ENCODE measurements at places on chromosomes 11 and 22.

- peak; percentile 24 for DNase-seq
Measured at GRCh38 chr22:45101515-45102227, 62.1 kb upstream of the NUP50 start.

- DNase-seq, result no peak
Measured at GRCh38 chr11:113377681-113378412, 9.7 kb upstream of the ANKK1 start.

DNA sequence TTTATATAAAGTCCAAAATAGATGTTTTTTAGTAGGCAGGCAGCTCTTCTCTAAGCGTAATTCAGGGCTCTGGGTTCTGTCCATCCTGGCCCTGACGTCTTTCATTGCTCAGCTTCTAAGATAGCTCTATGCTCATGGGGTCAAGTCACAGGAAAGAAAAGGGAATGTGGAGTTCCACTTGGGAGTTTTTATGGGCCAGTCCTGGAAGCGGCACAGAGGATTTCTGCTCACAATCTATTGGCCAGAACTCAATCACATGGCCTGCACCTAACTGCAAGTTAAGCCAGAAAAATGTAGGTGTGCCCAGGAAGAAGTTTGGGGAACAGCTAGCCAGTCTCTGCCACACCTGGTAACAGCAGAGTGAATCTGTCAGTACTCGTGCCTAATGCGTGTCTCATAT, 7.4 kb upstream of the ZBTB16 start:
- no peak for DNase-seq

- no peak for DNase-seq
Measured at GRCh38 chr11:12949453-12949852, 59.7 kb upstream of the RASSF10 start.

DNA sequence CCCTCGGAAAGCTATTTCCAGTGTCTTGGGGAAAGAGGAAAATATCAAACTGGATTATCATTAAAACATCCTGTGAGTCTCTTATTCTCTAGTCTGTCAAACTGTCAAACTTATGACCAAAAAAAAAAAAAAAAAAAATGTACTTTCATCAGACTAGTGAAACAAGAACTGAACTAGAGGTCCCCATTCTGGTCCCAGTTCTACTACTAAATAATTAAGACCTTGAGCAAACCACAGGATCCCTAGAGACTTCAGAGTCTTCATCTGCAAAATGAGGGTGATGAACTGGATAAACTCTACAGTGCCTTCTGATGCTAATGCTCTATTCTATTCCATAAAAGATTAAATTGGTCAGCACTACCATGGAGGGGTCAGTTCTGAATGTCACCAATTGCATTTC, 105.8 kb downstream of the SERGEF start:
- DNase-seq, result peak; percentile 30

DNA sequence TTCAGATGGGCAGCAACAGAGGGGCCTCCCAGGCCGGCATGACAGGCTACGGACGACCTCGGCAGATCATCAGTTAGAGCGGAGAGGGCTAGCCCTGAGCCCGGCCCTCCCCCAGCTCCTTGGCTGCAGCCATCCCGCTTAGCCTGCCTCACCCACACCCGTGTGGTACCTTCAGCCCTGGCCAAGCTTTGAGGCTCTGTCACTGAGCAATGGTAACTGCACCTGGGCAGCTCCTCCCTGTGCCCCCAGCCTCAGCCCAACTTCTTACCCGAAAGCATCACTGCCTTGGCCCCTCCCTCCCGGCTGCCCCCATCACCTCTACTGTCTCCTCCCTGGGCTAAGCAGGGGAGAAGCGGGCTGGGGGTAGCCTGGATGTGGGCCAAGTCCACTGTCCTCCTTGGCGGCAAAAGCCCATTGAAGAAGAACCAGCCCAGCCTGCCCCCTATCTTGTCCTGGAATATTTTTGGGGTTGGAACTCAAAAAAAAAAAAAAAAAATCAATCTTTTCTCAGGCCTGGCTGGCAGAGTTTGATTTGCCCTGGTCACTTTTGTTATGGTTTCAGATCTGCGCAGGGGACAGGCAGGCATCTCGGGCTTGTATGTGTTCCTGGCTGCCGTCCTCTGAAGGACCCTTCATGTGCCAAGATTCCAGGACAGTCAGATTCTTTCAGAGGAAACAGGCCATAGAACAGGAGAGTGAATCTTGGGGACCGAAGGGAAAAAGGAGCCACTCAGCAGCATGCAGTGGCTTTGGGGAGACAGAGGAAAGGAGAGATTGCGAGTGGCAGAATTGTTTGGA, 5.3 kb downstream of the TAGLN start:
- no peak for DNase-seq

DNA sequence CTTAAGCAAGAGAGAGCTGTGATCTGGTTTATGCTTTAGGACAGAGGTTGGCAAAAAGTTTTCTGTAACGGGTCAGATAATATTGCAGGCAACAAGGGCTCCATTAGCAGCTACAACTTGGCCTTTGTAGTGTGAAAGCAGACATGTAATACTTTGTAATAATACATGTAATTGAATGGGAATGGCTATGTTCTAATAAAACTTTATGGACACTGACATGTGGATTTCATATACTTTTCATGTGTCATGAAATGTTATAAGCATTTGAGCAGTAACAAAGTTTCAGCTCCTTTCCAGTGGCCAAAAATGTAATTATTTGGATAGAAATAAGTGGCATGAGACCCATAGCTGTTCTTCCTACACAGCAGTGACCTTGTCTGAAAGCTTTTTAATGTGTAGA, 3.1 kb downstream of the DYNC2H1 start:
- no peak for DNase-seq

DNA sequence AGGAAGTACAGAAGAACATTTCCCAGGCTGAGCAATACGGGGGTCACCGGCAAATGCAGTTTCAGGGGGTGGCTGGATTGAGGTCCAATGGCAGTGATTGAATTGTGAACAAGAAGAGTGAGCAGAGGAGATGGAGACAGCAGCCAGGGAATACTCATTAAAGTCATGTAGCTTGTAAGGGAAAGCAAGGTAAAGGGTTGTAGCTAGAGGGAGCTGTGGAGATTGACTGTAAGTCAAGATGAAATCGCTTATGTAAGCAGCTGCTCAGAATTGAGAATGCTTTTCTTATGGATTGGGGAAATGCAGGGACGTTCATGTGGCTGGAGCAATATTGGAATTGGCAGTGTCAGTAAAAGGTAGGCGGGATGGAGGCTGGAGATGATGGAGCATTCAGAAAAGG, 111.4 kb upstream of the TBCEL start:
- no peak for DNase-seq

GRCh38 chr22:37972527-37972926, 11.8 kb downstream of the SOX10 start:
- no peak for DNase-seq

GRCh38 chr11:65625628-65626342, 10.2 kb downstream of the PCNX3 start:
- DNase-seq, result peak; percentile 62

- DNase-seq, result no peak
Measured at GRCh38 chr11:120147950-120148270, 10.0 kb upstream of the TRIM29 start.

DNA sequence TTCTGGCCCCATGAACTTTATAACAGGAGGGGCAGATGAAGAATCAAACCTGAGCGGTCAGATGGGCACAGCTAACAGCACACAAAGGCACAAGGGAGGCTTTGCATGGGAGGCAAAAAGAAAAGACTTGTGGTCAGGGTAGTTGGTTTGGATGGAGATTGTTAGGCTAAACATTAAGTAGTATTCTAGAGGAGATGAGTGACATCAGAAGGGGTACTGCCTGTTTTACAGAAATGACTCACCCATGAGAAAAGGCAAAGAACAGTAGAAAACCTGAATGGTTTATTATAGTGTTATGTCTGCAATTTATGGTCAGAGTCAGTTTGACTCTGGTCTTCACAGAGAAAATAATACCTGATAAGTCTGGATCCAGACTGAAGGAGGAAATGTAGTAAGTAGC, 129.8 kb upstream of the KIRREL3 start:
- no peak for DNase-seq

DNA sequence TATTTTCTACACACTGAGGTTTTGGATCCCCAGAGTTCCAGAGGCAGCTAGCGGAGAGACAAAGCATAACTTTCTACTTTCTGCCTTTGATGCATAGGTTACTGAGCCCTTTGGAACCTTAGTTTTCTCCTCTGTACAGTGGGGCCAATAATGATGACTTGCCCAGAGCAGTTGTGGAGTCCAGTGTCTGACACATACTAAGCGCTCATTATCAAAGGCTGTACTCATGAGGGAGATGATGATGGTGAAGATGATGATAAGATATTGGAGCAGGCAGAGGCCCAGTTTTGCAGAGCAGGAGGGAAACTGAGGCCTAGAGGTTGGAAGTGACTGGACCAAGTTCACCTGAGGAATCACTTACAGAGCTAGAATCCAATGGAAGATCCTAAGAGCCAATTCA, 458.0 kb downstream of the MIAT start:
- no peak for DNase-seq

- no peak for DNase-seq
Measured at GRCh38 chr11:118544010-118544646, 13.1 kb downstream of the TMEM25 start.

DNA sequence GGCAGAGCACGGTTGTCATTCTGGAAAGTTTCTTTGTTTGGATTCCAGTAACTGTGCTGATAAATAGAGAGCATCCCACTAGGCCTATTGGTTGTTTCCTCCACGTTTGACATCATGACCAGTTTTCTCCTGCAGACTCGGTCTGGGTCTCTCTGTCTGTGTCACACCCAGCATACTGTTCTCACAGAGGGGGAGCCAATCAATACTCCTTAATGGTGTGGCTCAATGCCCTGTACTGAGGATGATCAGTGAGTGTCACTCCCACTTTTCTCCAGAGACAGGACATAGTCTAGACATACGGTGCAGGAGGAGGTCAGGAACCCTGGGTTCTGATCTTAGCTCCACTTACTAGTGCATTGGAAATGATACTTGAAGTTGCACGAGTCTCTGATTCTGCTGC, 88.2 kb upstream of the BLID start:
- DNase-seq, result no peak

GRCh38 chr11:26332572-26332915, 614 bp downstream of the ANO3 start:
- DNase-seq, result no peak

DNA sequence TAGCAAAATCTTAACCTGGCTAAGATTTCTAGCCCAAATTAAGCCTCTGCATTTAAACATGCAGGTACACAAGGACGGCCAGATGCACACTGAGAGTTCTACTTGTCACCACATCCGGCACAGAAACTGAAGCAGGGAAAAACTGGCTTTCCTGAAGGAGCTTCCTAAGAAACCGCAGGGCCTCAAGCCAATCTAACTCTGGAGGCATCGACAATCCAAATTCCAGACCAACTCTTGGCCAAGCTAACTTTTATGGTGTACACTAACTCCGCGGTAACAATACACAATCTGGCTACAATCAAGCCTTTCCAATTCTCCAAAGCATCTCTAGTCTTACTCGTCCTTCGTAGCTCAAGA, 1.2 kb downstream of the MSANTD2 start:
- no peak for DNase-seq

GRCh38 chr22:23113067-23113846, 28.5 kb downstream of the RSPH14 start:
- no peak for DNase-seq

- no peak for DNase-seq
Measured at GRCh38 chr22:43148581-43148980, 2.8 kb upstream of the TSPO start.

DNA sequence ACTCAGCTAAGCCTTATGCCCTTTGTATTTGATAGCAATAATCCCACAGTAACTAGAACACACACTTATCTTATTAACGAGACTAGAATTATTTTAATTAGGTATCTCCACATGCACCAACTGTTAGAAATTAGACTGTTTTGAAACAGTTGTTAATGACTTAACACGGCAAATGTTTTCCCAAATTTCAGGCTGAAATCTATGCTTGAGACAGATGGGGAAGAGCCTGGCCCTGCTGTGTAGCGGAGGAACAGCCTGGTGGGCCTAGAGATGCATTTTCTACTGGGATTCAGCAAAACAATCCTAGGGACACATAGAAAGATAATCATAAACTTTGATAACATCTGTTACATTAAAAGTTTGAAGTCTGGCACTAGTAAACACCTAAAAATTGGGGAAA, 273.4 kb downstream of the TTC28 start:
- no peak for DNase-seq

DNA sequence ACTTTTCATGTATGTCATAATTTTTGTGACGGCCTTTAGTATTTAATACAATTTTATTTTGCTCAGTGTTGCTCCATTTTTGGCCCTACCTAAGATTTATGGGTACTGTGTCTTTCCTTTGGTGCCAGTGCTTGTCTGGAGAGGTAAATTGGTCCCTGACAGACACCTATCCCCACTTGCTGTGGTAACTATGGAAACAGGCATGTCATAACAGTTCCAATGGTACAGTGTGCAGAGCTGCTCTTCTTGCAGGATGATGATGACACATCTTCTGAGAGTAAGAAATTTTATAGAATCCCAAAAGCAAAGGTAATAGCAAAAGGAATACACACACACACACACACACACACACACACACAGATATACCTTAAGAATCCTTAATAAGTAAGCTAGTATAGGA, 118.5 kb downstream of the ELP4 start:
- no peak for DNase-seq

DNA sequence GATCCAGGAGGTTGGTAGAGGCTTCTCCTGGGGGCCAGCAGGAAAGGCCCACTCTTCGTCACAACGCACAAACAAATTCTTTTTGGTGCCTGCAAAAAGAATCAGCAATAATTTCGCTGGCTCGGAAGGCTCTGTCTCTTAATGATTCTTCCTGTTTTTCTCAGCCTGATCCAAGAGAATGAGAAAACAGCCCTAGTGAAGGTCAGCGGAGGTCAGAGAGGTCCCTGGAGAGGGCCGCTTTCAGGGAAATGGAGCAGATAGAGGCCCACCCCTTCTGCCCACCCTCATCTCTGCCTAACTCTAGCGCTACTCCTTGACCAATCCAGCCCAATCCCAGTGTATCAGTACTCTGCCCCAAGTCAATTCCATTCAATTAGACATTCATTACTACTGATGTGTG, 19.2 kb downstream of the LRRC55 start:
- DNase-seq, result no peak

DNA sequence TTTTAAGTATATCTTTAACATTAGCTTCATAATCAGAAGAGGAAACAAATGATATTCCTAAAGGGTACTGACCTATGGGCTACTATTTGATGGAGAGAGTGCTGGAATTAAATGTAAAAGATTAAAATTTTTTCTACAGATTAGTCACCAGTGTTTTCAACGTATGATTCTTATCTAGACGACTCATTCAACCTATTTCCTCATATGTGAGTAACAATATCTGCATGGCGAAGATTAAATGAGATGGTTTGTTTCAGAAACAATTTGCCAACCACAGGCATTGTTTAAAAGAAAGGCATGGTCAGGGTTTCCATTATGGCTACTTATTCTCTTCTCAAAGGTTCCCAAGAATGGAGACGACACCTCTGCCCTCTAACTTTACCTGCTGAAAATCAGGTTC, 20.4 kb downstream of the OR56B4 start:
- DNase-seq, result no peak

DNA sequence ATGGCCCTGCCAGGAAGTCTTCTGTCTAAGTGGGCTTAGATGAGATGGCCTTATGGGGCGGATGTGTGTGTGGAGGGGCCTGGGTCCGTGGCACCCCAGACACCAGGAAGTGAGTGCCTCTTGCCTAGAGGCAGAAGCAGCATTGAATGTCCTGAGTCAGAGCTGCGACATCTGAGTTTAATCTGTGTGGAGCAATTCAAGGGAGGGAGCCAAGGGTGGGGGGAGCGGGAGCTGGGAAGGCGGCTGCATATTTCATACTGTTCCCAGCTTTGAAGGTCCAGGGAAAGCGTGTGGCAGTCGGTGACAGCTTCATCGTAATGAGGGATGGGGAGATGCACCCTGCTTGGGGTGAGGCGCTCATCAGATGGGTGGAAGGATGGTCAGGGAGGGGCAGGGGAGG, 73.5 kb upstream of the THY1 start:
- DNase-seq, result no peak

GRCh38 chr22:21077884-21078508, 32.2 kb downstream of the LRRC74B start:
- DNase-seq, result no peak

Measured in germinal center (tissue), 1 donor.